WTC11 (cell line): ENCODE measurements at places on chromosomes 3 and 15. TPM values are rescaled to one million over a fixed set of nuclear protein-coding genes. Genes with fewer than 3 reads are reported as not detected.

DNA sequence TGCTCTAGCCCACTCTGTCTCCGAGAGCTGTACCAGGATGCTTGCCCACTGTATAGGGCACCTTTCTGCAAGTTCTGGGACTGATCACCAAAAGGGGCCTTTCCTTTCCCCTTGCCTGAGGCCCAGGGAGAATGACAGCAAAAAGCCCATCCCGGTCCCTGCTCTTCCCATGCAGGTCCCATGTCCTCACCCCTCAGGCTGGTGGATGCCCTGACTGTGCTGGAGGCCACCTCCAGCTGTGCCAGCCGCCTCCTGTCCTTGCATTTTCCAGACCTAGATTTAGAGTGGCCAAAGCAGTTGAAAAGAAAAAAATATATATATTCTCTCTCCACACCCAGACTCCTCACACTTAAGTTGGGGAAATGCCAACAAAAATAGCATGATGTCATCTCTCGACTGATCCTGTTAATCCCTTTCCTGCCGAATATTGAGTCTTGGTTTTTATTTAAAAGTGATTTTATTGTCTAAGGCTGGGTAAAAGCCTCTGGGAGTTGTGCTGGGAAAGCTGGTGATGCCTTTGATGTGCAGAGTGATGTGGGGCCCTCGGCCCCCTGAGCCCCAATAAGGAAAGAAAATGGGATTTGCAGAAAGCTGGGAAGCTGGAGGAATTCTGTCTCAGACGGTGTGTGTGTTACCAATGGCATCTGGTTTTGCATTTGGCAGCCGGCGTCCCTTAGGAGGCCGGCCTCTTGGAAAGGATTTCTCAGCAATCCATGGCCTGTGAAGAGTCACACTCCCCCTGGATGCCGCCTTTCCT is 29.3 kb upstream of the TPM1 start:
- DNase-seq: no peak
- no peaks in the 10 kb centered on the region for H3K36me3 ChIP-seq
- no peak overlapping the region for H3K27ac ChIP-seq
- no peak overlapping the region for H3K4me3 ChIP-seq
- H3K4me1 ChIP-seq: peaks cover 4% of the 10 kb centered on the region; the same call in 1 of the 2 replicates
- H3K27me3 ChIP-seq: no peaks in the 10 kb centered on the region; the same call in 1 of the 2 replicates

GRCh38 chr3:153404157-153404556 is 242.1 kb downstream of the RAP2B start:
- H3K27ac ChIP-seq: no peak overlapping the region
- peaks cover 10% of the 10 kb centered on the region for H3K4me1 ChIP-seq
- no peaks in the 10 kb centered on the region for H3K27me3 ChIP-seq
- DNase-seq: no peak
- H3K4me3 ChIP-seq: no peak overlapping the region
- no peaks in the 10 kb centered on the region for H3K36me3 ChIP-seq

GRCh38 chr3:149575961-149576564 is 81.8 kb downstream of the WWTR1 start:
- H3K4me1 ChIP-seq: peaks cover 66% of the 10 kb centered on the region
- H3K27me3 ChIP-seq: peaks cover 16% of the 10 kb centered on the region
- H3K4me3 ChIP-seq: 0 out of 2 replicates have a peak overlapping the region, but pooled peaks have one; percentile 5
- peak overlapping the region; percentile 82 for H3K27ac ChIP-seq
- no peak for DNase-seq

DNA sequence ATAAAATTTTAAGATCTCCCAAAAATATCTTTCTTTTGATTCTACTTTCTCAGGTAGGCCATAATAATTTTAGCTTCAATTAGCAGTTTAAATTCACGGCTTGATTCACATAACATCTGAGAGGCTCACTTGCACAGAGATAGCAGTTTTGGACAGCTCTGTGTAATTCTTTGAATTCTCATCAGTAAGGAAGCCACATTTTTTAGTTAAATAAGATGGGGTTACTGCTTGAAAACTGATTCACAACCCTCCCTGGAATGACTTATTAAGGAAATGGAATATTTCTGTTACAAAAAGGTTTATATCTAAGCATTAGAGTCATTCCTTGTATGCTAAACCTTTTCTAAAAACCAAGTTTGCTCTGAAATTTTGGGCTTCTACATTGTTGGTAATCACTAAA is 212.7 kb downstream of the ALCAM start:
- H3K27ac ChIP-seq: no peak overlapping the region
- no peaks in the 10 kb centered on the region for H3K4me1 ChIP-seq
- H3K4me3 ChIP-seq: no peak overlapping the region
- peaks cover 5% of the 10 kb centered on the region; the same call in 1 of the 2 replicates for H3K36me3 ChIP-seq
- no peaks in the 10 kb centered on the region for H3K27me3 ChIP-seq

- H3K4me1 ChIP-seq: peaks cover 18% of the 10 kb centered on the region
- DNase-seq: no peak
- no peak overlapping the region for H3K4me3 ChIP-seq
Measured at GRCh38 chr15:31005660-31006059, 14.2 kb upstream of the MTMR10 start.

The P2RY13 gene
- total RNA-seq: not detected in 3 replicates

DNA sequence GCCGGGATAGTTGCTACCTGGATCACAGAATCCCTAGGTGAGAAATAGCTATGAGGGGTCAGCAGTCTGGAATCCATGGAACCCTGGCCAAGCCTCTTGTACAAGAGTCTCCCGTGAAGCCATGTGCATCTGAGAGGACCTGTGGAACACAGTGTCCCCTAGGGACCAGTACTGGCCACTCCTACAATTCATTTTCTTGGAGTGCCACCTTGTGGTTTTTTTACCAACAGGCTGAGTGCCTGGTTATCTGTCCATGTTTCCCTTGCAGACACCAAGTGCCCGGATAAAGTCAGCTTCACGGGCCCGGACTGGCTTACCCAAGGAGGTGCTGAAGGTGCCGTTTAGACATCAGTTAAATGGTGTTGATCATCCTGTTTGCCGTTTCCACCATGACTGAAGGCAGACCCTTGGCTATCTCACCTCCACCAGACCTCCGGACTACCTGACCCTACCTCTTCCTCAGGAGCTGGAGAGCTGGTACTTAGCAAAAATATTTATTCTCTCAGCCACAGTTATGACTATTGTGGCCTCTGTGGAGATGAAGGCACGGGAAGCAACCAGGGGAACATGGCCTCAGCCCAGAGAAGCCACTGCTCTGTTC is 93.9 kb downstream of the RBPMS2 start:
- H3K27ac ChIP-seq: no peak overlapping the region
- peak; percentile 56 for DNase-seq
- H3K27me3 ChIP-seq: no peaks in the 10 kb centered on the region
- peaks cover 19% of the 10 kb centered on the region for H3K4me1 ChIP-seq
- H3K36me3 ChIP-seq: peaks cover 47% of the 10 kb centered on the region
- H3K4me3 ChIP-seq: no peak overlapping the region

The AHSG gene
- total RNA-seq: 1.5 to 1.9 TPM (median 1.8 TPM) in 3 replicates

The OR4F15 gene
- not detected in 3 replicates for total RNA-seq

The CLEC3B gene
- total RNA-seq: 0.57 to 0.92 TPM (median 0.81 TPM) in 3 replicates

The ITIH3 gene
- 0.23 to 0.37 TPM (median 0.25 TPM) in 3 replicates for total RNA-seq

DNA sequence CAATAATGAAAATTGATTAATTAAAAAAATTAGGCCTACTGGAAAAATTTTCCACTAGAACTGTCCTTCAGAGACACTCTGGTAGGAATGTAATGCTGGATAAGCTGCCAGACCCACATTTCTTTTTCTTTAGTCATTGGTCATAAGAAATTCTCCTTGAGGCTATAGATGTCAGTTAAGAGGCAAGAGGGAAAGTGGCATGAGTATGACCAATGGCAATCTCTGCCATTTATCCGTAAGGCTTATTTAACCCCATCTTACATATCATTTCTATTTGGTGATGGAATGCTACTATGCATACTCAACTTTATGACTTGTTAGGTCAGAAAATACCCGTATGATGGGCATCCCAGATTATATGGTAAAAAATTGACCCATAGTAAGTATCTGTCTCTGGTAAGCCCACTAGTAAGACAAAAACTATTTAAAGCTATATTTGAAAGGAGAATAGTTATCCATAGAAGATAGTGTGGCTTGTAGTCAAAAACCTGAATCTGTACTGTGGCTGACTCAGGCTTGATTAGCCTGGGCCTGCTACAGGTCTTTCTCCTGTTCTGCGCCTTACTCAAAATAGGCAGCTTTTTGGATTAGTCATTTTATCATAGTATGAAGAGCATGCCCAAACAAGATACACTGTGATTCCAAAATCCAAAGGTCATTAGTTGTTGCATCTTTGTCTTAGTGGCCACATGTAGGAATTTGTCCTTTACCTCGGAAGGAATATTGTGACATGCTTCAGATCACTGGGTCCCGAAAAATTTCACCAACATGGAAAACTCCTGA is 314.7 kb downstream of the PYDC2 start:
- peaks cover 5% of the 10 kb centered on the region for H3K4me1 ChIP-seq
- H3K27ac ChIP-seq: no peak overlapping the region
- DNase-seq: no peak
- H3K36me3 ChIP-seq: peaks cover 23% of the 10 kb centered on the region
- H3K4me3 ChIP-seq: no peak overlapping the region

DNA sequence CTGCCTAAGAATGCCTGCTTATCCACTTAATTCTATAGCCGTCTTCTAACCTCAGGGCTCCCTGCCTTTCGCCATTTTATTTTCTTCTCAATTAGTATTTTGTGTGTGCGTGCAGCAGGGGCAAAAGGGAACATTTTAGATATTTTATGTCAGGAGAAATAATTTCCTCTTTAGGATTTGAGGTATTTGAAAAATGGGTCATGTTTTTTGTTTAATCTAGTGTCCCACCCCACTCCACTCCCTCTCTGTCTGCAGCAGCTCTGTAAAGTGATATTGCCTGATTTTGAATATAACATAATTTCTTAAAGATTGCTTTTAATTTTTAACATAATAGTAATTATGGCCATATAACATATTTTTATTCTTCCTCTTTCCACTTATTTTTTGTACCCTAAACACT is 593.2 kb upstream of the DPPA4 start:
- H3K36me3 ChIP-seq: no peaks in the 10 kb centered on the region
- H3K4me1 ChIP-seq: no peaks in the 10 kb centered on the region

DNA sequence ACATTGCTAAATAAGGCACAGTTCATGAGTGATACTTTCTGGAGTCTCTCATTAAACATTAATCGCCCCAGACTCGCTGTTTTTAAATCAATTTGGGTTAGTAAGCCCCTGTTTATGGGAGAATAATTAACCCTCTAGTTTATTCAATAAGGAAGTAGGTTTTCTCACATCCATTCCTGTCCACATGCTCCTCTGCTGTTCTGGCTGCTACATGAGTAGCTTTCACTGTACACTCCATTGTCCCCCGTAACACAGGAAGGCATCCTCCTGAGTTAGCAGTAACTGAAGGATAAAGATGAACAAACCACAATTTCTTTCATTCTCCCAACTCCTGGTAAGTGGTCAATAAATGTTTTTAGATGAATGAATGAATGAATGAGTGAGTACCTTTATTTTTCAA is 378.5 kb downstream of the DIPK2A start:
- H3K27me3 ChIP-seq: no peaks in the 10 kb centered on the region
- no peak overlapping the region for H3K4me3 ChIP-seq
- DNase-seq: no peak
- H3K36me3 ChIP-seq: no peaks in the 10 kb centered on the region
- H3K4me1 ChIP-seq: peaks cover 14% of the 10 kb centered on the region

DNA sequence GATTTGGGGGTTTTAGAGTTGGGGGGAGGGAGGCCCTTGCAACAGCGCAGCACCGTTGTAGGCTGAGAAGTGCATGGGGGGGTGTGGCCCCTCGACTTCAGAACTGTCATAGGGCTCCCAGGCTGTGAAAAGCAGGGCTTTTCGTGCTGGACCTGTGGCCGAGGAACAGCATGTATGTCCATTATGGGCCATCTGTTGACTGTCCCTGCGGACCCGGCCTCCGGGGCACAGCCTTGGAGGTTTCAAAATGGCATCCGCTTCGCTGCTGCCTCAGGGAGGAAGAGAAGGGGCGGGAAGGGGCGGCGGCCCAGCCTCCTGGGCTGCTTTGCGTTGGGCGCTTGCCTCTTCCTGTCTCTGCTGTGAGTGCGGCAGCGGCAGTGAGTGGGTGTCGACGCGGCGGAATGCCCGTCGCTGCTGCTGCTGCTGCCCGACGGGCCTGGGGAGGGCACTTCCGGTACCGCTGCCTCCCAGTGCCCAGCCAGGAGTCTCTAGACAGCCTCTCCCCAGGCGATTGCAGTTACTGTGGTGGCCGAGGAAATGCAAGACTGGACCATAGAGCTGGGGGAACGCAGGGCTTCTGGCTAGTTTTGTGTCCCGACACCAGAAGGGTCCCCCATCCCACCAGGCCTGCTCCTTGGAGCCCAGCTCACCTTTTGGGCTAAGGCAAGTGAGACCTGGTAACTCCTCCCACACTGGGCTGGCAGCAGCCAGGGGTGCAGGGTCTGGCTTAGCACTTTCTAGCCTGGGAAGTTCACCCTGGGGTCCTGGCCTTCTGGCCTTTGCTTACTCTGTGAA is 1.9 kb downstream of the GNAI2 start:
- H3K4me1 ChIP-seq: peaks cover 67% of the 10 kb centered on the region
- H3K27me3 ChIP-seq: no peaks in the 10 kb centered on the region

DNA sequence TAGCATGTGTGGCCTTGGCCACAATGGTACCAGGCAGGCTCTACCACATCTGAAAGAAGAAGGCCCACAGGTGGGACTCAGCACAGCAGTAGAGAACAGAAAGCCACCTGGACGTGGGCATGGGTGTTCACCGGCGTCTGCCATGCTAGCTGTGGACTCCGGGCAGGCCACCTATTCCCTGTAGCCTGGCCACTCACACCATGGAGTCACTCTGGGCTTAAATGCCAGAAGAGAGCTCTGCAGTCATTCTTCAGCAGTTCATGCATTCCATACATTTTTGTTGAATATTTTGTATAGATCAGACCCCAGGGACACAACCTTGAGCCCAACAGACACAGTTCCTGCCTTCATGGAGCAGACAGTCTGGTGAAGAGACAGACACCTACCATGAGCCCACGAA is 138.6 kb downstream of the SRGAP3 start:
- no peak for DNase-seq
- H3K4me3 ChIP-seq: no peak overlapping the region
- peaks cover 6% of the 10 kb centered on the region for H3K36me3 ChIP-seq
- H3K4me1 ChIP-seq: peaks cover 11% of the 10 kb centered on the region

DNA sequence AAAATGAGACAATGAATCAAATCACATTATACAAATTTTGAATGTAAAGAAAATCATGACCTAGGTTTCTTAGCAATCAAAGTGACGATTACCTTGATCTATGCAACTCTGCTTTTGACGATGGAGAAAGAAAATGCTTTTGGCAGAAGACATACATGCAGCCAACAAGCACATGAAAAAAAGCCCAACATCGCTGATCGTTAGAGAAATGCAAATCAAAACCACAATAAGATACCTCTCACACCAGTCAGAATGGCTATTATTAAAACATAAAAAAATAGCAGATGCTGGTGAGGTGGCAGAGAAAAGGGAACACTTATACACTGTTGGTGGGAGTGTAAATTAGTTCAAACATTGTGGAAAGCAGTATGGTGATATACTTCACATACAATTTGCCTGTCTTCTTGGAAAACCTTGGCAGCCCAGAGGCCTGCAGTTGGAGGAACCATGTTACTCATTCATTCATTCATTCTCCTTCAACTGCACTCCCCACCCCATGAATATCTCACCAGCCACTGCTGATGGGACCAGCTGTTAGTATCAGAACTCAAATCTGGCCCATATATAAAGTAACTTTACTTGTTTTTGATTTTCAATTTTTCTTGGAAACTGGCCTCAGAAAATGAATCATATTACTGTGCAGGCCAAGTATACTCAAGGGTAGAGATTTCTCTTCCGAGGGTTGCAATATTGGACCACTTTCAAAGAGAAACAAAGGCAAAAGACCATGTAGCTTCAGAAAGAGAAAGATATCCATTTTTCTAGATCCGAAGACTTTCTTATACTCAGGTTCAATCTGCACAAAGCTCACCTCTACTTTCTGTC is 358.6 kb upstream of the ARHGEF26 start:
- DNase-seq: no peak
- no peaks in the 10 kb centered on the region for H3K27me3 ChIP-seq
- no peak overlapping the region for H3K27ac ChIP-seq
- no peaks in the 10 kb centered on the region for H3K4me1 ChIP-seq
- H3K36me3 ChIP-seq: no peaks in the 10 kb centered on the region
